ENCODE measurements at places on chromosomes 4 and X. TPM values are rescaled to one million over a fixed set of nuclear protein-coding genes. Genes with fewer than 3 reads are reported as not detected.
A peak's percentile ranks its signal among the peaks of the same experiment; 100 is the strongest.

BTC gene
- not detected for total RNA-seq

DNA sequence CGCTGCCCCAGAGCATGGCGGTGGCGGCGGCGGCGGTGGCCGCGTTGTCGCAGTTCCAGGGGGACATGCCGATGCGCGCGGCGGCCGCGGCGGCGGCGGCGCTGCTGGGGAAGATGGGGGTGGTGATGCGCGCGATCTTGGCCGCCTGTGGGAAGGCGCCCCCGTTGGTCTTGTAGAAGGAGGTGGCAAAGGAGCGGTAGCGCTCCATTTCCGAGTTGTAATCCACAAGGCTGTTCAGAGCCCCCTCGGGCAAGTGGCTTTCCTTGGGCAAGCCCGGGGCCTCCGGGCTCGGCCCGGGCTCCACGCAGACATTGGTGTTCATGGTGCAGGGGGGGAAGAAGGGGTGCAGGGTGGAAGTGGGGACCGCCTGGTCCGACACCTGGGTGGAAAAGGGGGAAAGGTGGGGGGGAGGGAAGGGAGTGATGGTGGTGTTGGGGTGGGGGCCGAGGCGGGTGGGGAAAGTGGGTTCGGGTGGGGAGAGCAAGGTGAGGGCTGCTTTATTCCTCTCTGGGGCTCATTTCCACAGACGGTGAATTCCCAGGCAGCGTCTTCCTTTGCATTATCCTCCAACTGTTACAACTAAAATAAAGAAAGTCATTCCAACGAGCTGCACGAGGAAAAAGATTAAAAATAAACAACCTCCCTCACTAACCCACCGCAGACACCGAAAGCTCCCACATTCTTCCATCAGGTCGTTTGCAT, 3.1 kb downstream of the CXXC4 start:
- no peak overlapping the region for H3K27ac ChIP-seq
- no peaks in the 10 kb centered on the region for H3K36me3 ChIP-seq
- peaks cover 5% of the 10 kb centered on the region for H3K27me3 ChIP-seq
- DNase-seq = no peak
- peak overlapping the region; percentile 80 for H3K4me3 ChIP-seq
- peaks cover 26% of the 10 kb centered on the region for H3K4me1 ChIP-seq

DNA sequence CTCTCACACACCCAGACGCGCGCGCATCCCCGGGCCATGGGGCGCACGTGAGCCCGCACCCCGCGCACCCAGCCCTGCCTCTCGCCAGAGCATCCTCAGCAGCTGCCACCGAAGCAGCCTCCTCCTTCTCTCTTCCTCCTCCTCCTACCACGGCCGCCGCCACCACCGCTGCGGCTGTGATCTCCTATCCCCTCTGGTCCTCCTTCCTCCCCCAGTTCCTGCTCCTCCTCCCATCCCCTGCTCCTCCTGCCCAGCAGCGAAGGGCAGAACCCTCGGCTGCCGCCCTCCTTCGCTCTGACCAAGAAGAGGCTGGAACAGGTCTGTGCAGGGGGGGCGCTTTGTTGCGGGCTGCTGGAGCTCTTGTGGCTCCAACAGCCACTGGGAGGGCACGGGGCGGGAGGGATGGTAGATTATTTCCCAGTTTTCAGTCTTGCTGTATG, 148.7 kb upstream of the CHRDL1 start:
- H3K27me3 ChIP-seq = peaks cover 4% of the 10 kb centered on the region
- H3K36me3 ChIP-seq = no peaks in the 10 kb centered on the region
- H3K4me3 ChIP-seq = no peak overlapping the region
- DNase-seq = no peak
- no peak overlapping the region for H3K27ac ChIP-seq

DMRTC1 gene
- not detected for total RNA-seq

DNA sequence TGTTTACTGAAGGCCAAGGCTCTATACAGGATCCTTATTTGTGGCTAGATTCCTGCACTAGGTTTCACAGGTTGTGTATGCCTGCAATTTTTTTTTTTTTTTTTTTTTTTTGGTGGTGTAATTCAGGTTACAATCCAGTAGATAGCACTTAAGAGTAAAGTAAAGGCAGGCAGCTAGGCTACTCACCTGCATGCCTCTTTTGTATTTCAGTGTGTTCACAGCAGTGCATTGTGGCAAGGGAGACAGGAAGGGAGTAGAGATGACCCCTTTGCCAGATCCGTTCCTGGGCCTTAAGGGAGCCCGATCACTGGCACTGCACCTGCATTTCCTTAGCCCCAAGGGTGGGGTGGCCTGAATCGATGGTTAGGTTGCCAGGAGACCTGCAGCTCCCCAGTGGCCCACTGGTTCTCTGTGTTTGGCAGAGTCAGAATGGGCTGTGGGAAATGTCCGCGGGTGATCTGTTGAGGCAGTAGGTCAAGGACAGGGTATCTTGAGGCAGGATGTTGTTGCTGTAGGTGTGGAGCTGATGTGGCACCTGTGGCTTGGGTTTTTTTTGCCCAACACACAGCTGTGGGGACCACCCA, 374.9 kb upstream of the AADAT start:
- no peak overlapping the region for H3K27ac ChIP-seq
- no peaks in the 10 kb centered on the region for H3K4me1 ChIP-seq
- H3K36me3 ChIP-seq = no peaks in the 10 kb centered on the region
- no peak for DNase-seq
- no peak overlapping the region for H3K4me3 ChIP-seq

PDGFRA gene
- total RNA-seq = 34.7 TPM

DNA sequence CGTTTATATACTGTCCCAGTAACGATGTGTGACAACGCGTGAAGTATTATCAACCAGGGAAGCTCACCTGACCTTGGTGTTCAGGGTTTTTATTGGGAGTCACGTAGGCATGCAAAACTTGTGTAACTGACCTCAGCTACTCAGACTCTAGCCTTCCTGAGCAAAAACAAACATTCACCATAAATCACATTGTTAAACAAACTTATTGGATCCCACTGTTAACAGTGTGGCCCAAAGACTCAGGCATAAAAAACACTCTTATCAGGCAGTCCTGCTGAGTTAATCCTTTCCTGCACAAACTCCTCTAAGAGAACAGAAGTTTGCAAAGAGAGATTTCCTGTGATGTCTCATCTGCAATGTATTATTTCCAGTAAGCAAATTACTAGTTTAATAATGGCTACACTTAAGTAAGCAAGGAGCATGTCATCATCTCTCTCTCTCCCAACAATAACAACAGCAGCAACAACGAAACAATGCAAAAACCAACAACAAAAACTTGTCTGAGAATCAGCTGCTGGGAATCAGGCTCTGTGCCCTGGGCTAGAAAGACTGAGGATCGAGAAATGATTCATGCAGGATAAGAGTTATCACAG, 12.0 kb downstream of the GAGE1 start:
- no peaks in the 10 kb centered on the region for H3K27me3 ChIP-seq
- H3K27ac ChIP-seq = no peak overlapping the region
- no peak for DNase-seq
- no peaks in the 10 kb centered on the region for H3K4me1 ChIP-seq

GRCh38 chrX:42973321-42973720, 195.4 kb upstream of the PPP1R2C start:
- H3K36me3 ChIP-seq = no peaks in the 10 kb centered on the region
- no peaks in the 10 kb centered on the region for H3K27me3 ChIP-seq
- DNase-seq = no peak
- no peaks in the 10 kb centered on the region for H3K4me1 ChIP-seq
- H3K4me3 ChIP-seq = no peak overlapping the region

- H3K36me3 ChIP-seq = no peaks in the 10 kb centered on the region
- no peaks in the 10 kb centered on the region for H3K4me1 ChIP-seq
- no peak overlapping the region for H3K4me3 ChIP-seq
- no peaks in the 10 kb centered on the region for H3K27me3 ChIP-seq
Observed at GRCh38 chr4:79466621-79467020, 58.6 kb upstream of the GK2 start.

TNMD gene
- not detected for total RNA-seq

DNA sequence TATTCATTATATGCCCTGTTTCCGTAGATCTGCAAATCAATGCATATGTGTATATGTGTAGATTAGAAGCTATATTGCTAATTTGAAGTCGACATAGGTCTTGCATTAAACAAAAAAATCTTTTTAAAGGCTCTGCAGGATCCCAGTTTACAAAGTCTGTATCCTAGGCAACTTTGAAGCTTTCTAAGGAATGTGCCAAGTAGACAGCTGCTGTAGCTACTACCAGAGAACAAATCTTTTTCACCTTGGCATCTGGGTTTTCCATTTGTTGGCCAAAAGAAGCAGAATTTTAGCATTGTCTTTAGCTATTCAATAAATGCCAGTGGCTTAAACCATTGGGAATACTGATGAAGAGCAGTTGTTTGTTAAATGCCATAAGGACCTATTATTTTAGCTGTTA, 88.0 kb downstream of the NAA11 start:
- no peak overlapping the region for H3K27ac ChIP-seq
- H3K4me1 ChIP-seq = no peaks in the 10 kb centered on the region

DNA sequence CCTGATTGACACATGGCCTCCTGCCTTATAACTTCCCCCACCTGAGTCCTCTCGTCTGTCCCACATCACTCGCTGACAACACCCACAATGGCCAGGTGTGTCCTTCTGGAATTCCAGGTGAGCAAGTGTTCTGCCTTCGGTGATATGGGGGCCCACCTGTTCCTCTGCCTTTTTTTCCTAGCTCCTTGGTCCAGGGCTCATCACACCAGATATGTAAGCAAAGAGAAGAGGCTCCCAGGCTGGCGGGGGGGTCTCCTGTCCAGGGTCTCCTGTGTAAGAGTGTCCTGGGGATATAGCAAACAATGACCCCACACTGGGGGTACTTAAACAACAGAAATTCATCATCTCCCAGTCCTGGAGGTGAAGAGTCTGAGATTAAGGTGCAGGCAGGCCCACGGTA, 25.2 kb downstream of the P2RY8 start:
- no peak for DNase-seq
- H3K27me3 ChIP-seq = peaks cover 12% of the 10 kb centered on the region
- no peaks in the 10 kb centered on the region for H3K36me3 ChIP-seq

- H3K36me3 ChIP-seq = no peaks in the 10 kb centered on the region
- H3K4me3 ChIP-seq = no peak overlapping the region
- no peaks in the 10 kb centered on the region for H3K27me3 ChIP-seq
- no peaks in the 10 kb centered on the region for H3K4me1 ChIP-seq
- H3K27ac ChIP-seq = no peak overlapping the region
- no peak for DNase-seq
Observed at GRCh38 chrX:107968623-107969022, 13.5 kb downstream of the TEX13B start.

SHOX gene
- 39.7 TPM for total RNA-seq

- no peaks in the 10 kb centered on the region for H3K4me1 ChIP-seq
- no peak overlapping the region for H3K27ac ChIP-seq
- no peaks in the 10 kb centered on the region for H3K36me3 ChIP-seq
- peak; percentile 71 for DNase-seq
- no peaks in the 10 kb centered on the region for H3K27me3 ChIP-seq
Observed at GRCh38 chr4:27248829-27249228, 388.2 kb downstream of the STIM2 start.

- no peak overlapping the region for H3K27ac ChIP-seq
- H3K36me3 ChIP-seq = no peaks in the 10 kb centered on the region
- DNase-seq = no peak
Observed at GRCh38 chrX:119189595-119189994, 46.5 kb upstream of the PGRMC1 start.

OTUD6A gene
- not detected for total RNA-seq

GRCh38 chrX:102835504-102836146, 101.4 kb upstream of the RAB40AL start:
- H3K4me1 ChIP-seq = peaks cover 20% of the 10 kb centered on the region
- peak; percentile 16 for DNase-seq
- no peaks in the 10 kb centered on the region for H3K36me3 ChIP-seq
- H3K4me3 ChIP-seq = no peak overlapping the region

- H3K4me3 ChIP-seq = no peak overlapping the region
- no peak overlapping the region for H3K27ac ChIP-seq
- no peaks in the 10 kb centered on the region for H3K27me3 ChIP-seq
- no peaks in the 10 kb centered on the region for H3K4me1 ChIP-seq
Observed at GRCh38 chr4:100569196-100569595, 51.4 kb upstream of the EMCN start.

DNA sequence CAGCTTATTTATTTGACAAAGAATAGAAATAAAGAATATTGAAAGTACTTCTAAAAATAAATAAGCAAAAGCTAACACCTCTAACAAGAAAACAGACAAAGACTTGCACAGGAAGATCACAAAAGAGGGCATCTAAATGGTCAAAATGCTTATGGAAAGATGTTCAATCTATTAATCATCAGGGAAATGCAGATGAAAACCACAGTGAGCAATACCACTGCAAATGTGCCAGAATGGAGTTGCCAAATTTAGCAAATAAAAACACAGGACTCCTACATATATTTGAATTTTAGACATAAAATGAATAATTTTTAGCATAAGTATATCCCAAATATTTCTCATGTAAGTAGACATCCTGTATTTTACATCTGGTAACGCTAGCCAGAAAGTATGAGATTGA, 56.1 kb upstream of the HPGD start:
- H3K4me1 ChIP-seq = no peaks in the 10 kb centered on the region
- H3K27me3 ChIP-seq = peaks cover 3% of the 10 kb centered on the region
- DNase-seq = no peak
- no peaks in the 10 kb centered on the region for H3K36me3 ChIP-seq

ATP2B3 gene
- not detected for total RNA-seq

- H3K27ac ChIP-seq = peak overlapping the region; percentile 72
- H3K36me3 ChIP-seq = peaks cover 12% of the 10 kb centered on the region
Observed at GRCh38 chrX:13144927-13145655, 100.7 kb upstream of the FAM9C start.

DNA sequence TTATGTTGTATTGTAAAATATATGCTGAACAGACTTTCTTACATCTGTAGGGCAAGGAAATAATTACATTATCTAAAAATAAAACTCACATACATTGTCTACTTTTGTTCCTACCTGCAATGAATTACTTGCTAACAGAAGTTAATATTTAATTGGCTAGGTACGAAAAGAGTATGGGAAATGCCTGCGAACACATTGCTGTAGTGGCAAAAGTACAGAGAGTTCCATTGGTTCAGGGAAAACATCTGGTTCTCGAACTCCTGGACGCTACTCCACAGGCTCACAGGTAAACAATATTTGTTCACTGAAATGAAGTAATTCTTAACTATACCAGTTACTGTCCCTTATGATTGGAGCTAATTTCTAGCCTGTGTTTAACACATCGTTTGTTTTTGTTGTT, 837.4 kb downstream of the ADGRL3 start:
- no peaks in the 10 kb centered on the region for H3K4me1 ChIP-seq
- H3K36me3 ChIP-seq = no peaks in the 10 kb centered on the region
- no peak for DNase-seq

DNA sequence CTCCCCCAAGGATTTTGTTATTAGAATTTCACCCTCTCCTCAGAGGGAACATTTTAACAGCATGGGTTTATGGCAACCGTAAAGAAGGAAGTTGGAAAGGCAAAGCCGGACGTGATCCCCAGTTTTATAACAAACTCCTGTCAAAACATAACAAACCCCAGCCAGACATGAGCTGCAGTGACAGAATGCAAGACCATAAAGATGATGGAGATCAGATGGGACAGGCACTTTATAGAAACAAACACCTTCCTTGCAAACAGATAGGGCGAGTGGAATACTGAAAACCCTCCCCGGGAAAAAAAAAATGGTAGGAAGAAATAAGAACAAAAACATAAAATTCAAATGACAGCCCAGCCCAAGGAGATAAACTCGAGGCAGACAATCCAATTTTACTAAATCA, 281.4 kb downstream of the LDB2 start:
- H3K4me3 ChIP-seq = peak overlapping the region; percentile 39
- H3K27ac ChIP-seq = peak overlapping the region; percentile 35
- no peak for DNase-seq
- H3K4me1 ChIP-seq = peaks cover 15% of the 10 kb centered on the region
- H3K36me3 ChIP-seq = peaks cover 5% of the 10 kb centered on the region

ZNF157 gene
- not detected for total RNA-seq

- H3K4me3 ChIP-seq = no peak overlapping the region
- peaks cover 10% of the 10 kb centered on the region for H3K36me3 ChIP-seq
- peaks cover 1% of the 10 kb centered on the region for H3K27me3 ChIP-seq
- peak overlapping the region; percentile 75 for H3K27ac ChIP-seq
Observed at GRCh38 chr4:53705151-53705764, 114.0 kb upstream of the LNX1 start.
